ENCODE measurements at places on chromosomes 1 and 21.

DNA sequence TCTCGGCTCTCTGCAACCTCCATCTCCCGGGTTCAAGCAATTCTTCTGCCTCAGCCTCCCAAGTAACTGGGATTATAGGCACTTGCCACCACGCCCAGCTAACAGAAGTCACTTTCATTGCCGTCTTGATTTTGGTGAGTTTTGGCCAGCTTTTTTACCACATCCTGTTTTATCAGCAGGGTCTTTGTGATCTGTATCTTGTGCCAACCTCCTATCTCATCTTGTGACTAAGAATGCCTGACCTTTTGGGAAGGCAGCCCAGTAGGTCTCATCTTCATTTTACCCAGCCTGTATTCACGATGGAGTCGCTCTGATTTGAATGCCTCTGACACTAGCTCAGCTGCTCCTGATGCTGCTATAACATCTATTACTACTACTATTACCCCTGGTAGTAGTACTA lies 46.8 kb upstream of the BARHL2 start:
- no peak for DNase-seq

GRCh38 chr1:89176971-89177370 lies 1.2 kb upstream of the GBP7 start:
- no peak for DNase-seq

DNA sequence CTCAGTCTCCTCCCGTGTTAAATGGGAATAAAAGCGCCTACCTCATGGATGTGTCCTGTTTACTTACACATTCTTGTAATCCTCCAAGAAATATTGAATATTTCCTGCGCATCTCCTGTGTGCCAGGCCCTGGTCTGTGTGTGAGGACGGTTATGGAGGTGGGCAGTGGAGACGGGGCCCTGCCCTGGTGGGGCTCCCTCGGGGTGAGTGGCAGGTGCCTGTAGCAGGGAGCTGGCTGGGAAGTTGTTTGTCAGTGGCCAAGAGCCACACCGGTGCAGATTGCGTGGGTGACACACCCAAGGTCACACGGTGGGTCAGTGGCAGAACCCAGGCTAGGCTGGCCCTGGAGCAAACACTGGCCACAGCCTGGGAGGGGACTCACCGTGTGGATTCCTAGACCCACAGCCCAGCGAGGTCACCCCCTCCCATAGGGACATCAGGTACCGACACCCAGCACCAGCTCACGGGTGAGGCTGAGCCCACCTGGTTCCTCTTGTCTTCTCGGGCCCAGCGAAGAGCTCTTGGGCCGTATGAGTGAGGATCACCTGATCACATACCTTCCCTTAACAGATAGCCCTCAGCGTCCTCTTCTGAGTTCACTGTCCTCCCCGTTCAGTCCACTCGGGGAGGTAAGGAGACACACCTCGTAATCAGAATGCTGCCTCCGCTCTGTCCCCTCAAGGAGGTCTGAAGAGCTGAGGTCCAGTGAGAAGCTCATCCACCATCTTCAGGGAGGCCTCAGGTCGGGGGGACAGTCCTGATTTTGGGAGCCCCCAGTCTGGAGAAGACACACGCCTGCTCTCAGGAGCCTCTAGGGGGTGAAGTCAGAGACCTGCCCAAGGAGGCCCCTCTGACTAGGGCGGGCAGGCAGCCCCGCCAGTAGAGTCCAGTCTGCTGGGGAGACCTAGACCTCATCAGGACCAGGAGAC lies 349.6 kb downstream of the MATN1 start:
- no peak for DNase-seq

- DNase-seq = no peak
Measured at GRCh38 chr1:30512914-30513265, 210.5 kb downstream of the MATN1 start.

- DNase-seq = no peak
Measured at GRCh38 chr1:219419065-219419464, 193.8 kb downstream of the ZC3H11B start.

GRCh38 chr1:248627971-248628844 lies 6.7 kb downstream of the OR2T11 start:
- no peak for DNase-seq

DNA sequence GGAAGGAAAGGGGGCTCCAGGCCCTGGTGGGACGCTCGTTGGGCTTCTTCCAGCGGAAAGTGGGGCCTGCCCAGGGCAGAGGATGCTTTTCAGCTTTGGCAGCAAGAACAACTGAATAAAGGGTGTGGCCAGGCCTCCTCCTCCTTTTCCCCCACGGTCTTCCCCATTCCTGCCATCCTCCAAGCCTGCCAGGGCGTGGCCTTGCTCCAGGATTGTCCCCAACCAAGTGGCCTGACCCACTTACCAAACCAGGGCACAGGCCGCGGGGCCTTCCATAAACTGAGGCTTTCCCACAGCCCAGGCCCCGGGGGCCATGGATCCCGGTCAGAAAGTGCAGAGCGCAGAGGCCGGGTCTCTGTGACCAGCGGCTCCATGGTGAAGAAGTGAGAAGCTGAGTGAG lies 33.6 kb downstream of the CASZ1 start:
- no peak for DNase-seq

- DNase-seq = no peak
Measured at GRCh38 chr1:172373864-172374263, 46.6 kb upstream of the C1orf105 start.

GRCh38 chr21:45576838-45577737 lies 34.8 kb upstream of the SLC19A1 start:
- no peak for DNase-seq

DNA sequence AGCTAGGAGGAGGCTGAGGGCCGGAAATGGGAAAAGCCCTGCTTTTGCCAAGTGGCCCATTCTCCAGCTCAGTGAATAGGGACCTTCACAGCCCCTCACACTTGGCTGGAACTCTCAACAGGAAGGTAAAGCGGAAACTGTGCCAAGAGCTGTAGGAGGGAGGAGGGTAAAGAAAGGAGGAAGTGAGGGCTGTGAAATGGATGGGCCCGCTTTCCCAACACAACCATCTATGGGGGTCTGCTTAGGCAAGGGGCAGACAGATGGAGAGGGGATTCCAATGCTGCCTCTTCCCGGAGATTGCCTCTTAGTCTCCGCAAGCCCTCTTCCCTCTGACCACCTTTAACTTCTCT lies 5.2 kb downstream of the INKA2 start:
- peak; percentile 81 for DNase-seq

DNA sequence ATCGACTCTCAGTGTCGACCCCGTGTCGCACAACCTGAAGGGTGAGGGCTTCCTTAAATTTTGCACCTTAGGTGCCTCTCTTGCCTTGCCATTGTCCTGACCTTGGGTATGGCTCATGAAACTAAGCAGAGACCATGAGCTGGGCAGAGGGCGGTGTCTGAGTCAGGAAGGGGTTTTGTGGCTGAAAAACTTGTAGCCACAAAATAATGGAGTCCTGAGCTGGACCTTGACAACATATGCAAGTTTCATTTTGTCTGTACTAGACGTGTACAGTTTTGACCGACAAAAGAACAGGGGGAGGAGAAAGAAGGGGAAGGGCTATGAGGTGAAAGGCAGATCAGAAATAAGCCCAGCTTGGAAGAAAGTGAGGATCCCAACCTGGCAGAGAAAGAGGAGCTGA lies 8.3 kb upstream of the RUNX1 start:
- DNase-seq = no peak

- no peak for DNase-seq
Measured at GRCh38 chr1:200263203-200263602, 146.6 kb downstream of the ZNF281 start.

DNA sequence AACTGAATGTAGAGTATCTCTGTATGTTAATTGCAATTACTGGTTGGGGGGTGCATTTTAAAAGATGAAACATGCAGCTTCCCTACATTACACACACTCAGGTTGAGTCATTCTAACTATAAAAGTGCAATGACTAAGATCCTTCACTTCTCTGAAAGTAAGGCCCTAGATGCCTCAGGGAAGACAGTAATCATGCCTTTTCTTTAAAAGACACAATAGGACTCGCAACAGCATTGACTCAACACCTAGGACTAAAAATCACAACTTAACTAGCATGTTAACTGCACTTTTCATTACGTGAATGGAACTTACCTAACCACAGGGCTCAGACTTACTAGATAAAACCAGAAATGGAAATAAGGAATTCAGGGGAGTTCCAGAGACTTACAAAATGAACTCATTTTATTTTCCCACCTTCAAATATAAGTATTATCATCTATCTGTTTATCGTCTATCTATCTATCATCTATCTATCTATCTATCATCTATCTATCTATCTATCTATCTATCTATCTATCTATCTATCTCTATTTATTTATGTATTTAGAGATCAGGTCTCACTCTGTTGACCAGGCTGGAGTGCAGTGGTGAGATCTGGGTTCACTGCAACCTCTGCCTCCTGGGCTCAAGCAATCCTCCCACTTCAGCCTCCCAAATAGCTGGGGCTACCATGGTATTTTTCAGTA lies 47.8 kb downstream of the CHML start:
- no peak for DNase-seq

GRCh38 chr1:179825206-179825605 lies 52.4 kb downstream of the TOR1AIP2 start:
- no peak for DNase-seq

DNA sequence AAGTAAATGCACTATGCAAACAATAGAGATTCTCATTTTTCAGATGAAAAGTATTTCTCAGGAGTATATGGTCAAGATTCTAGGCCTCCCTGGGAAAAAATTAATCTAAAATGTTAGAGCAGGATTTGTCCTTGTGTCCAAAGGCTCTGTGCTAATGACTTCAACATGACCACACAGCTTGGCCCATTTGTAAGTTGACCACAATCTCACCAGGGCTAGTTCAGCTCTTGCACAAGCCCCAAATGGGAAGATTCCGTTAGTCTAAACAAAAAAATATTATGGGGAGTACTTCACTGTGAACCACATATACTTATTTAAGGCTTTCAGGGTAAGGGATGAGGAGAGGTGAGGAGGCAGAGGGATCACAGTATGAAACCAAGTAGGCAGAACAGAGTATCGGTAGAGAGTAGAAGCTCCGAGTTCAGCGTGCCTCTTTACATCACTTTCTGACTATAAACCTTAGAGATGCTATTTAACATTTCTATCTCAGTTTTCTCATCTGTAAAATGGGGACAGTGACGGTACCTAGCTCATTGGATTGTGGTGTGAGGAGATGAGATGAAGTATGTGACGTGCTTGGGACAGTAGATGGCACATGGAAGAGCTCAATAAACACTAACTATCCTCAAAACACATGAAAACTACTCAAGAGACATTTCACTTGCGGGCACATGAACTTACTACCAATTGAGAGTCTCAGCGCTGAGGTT lies 37.8 kb upstream of the CTTNBP2NL start:
- no peak for DNase-seq

DNA sequence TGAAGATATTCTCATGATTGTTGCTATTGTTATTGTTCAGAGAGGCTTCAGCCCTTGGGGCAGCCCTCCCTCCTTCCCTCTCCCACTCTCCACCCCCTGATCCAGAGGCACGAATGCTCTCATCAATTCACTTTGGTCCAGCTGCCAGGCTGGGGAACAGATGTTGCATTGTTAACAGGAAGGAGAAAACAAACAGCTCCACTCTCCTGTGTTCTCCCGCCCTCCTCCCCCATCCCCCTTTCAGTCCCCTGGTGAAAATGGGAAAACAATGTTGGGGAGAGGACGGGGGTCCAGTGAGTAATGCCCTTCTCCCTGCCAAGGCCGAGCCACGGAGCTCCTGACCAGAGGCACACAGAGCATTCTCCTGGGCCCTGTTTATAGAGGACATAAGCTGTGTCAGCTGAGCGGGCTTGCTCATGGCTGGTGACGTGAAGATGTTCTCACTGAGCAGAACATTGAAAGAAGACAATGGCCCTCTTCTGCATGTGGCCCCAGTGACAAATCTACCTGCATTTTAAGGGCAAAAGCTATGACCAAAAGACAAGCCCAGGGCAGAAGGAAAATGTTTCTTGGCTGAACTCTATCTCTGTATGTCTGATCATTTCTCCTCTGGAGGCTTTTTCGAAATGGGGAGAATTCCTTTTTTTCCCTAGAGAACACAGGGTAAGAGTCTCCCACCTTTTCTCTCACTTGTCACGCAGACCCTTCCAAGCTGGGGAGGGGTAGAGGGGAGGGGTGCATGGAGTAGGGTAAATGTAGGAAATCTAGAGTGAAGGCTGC lies 111.7 kb downstream of the GLUL start:
- no peak for DNase-seq

- DNase-seq = no peak
Measured at GRCh38 chr1:17338706-17339493, 30.9 kb downstream of the PADI4 start.

DNA sequence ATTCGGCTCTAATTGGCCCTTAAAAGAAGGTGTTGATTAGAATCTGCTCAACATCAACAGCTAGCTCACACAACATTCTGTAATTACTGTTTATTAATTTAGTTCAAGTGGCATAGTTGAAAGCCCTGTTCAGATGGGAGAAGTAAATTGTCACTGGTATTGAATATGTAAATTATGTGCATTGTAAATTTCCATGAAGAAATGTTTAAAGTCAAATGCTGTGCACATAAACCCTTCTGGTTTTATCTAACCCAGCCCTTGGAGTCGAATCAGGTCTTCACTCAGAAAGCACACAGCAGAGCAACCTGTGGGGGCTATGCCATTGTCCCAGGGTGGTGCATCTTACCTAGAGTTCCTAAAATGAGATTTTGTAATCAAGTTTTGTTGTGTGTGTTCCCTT lies 65.4 kb upstream of the LMO4 start:
- DNase-seq = no peak

GRCh38 chr1:32339363-32339978 lies 3.4 kb upstream of the MARCKSL1 start:
- peak; percentile 57 for DNase-seq

- no peak for DNase-seq
Measured at GRCh38 chr1:31101147-31101502, 35.6 kb upstream of the PUM1 start.

DNA sequence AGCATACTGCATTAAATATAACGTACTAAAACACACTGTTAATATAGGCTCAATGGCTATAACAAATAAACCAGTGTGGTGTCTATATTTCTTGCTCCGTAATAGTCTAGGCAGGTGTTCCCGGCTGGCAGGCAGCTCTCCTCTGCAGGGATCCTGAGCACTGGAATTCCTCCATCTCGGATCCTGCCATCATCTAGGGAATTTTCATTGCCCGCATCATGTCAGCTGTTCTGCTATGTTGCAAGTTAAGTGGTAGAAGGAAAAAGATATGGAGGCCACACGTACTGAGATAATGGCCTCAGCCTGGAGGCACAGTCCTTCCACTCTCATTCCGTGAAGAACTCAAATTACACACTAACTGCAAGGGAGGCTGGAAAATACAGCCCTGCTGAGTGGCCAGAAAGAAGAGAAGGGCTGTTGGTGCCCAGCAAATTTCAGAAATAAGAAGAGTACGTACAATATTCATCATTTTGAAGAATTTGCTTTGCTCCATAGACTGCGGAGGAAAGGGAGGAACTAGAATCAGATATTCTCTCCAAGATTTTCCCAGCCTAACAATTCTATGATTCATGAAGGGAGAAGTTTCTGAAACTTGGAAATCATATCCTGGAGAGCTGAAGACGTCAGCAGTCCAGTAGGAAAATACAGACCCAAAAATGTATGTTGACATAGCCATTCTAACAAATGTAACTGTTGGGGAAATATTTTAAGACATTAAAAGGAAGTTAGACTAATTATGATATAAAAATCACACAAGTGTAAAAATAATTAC lies 263.3 kb downstream of the MRPL39 start:
- DNase-seq = no peak

- no peak for DNase-seq
Measured at GRCh38 chr21:26840912-26841311, 4.3 kb downstream of the ADAMTS1 start.

- DNase-seq = no peak
Measured at GRCh38 chr1:32946413-32946812, 18.2 kb downstream of the RNF19B start.

GRCh38 chr1:16396591-16396990 lies 29.5 kb downstream of the SZRD1 start:
- no peak for DNase-seq

Measured in HL-60 (cell line).